ENCODE measurements at places on chromosomes 11 and 22.

- no peak for DNase-seq
Measured at GRCh38 chr22:32839831-32840584, 38.5 kb downstream of the TIMP3 start.

DNA sequence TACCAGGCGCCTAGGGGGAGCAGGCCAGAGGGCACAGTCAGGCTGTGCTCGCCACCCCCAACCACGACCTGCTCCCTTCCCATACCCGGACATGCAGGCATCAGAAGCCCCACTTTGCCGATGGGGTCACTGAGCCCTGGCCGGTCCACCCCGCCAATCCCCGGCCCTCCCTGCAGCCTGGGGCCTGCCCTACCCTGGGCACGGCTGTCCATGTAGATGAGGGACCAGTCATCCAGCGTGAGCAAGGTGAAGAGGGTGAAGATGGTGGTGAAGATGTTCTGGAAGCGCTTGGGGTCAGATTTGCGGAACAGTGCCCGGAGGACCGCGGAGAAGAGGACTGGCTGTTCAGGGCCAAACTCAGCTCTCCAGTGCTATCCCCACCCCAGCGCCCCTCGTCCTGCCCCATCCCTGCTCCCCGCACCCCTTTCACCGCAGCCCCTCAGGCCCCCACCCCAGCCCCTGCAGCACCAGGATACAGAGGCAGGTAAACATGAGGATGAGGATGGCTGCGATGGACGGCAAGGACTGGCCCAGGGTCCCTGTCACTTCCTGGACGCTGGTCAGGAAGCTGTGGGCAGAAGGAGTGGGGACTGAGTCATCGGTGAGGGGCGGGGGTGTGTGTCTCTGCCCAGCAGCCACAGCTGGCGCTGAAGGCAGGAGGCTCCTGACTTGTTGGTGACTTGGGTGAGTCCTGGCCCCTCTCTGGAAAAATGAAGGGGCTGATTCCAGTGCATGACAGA, 5.5 kb downstream of the CATSPER1 start:
- no peak for DNase-seq

GRCh38 chr22:47294222-47294532, 531.7 kb downstream of the TBC1D22A start:
- no peak for DNase-seq

GRCh38 chr22:39845529-39845928, 48.0 kb downstream of the ENTHD1 start:
- no peak for DNase-seq

GRCh38 chr11:8060146-8060719, 20.8 kb upstream of the TUB start:
- no peak for DNase-seq

- DNase-seq, result no peak
Measured at GRCh38 chr11:14331476-14332136, 27.4 kb downstream of the RRAS2 start.

DNA sequence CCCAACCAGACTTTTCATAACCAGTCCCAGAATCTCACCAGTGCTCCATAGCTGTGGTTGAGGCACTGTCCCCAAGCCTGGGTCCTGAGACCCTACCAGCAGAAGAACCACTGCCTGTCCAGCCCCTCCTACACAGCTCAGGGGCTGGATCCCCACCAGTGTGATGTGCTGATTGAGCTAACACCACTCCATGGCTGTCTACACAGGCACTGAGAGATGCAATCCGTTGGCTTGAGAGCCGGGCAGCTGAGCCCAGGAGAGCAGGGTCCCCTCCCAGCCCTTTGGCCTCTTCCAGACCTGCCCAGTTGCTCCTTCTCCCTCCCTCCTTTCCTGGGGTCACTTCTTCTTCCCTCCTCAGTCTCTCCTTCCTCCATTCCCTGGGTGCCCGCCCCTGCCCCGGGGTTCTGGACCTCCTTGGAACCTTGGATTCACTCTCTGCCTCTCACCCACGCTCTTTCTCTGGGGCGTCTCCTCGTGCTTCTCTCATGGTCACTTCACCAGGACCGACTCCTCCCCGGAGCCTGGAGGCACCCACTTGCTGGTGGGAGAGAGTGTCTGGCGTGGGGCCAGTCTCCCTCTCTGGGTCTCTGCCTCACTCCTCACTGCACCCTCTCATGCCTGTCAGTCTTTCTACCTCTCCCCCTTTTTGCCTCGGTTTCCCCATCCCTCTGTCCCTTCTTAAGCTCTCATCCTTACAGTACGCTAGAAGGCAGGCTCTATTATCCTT, 706 bp upstream of the SCYL1 start:
- DNase-seq, result peak; percentile 52
